Adrenal gland (tissue), 19 donors: ENCODE measurements at places on chromosomes 5 and 9. TPM values are rescaled to one million over a fixed set of nuclear protein-coding genes. Genes with fewer than 3 reads are reported as not detected.

The SLCO4C1 gene
- total RNA-seq, result not detected

The GFPT2 gene
- 20.1 TPM for total RNA-seq

The SPATA31A3 gene
- not detected for total RNA-seq

The TRPM3 gene
- total RNA-seq, result 5.3 TPM

The ZNG1C gene
- 22.3 TPM for total RNA-seq

The CCL28 gene
- 0.88 TPM for total RNA-seq

The PCDHA4 gene
- 0.78 TPM for total RNA-seq

The ALDH7A1 gene
- 89.3 TPM for total RNA-seq

The CAPSL gene
- total RNA-seq, result not detected

The NR2F1-AS1 gene
- total RNA-seq, result 13.2 TPM

The TIMD4 gene
- total RNA-seq, result 0.86 TPM

The SRA1 gene
- total RNA-seq, result 44.0 TPM

The FAM163B gene
- 1.9 TPM for total RNA-seq

The RGS7BP gene
- 15.6 TPM for total RNA-seq

The ERGIC1 gene
- 248 TPM for total RNA-seq

The ABITRAM gene
- total RNA-seq, result 5.6 TPM

The RORB gene
- 8.8 TPM for total RNA-seq

The SMC2 gene
- total RNA-seq, result 10.9 TPM

The DNAH5 gene
- 0.32 TPM for total RNA-seq

The PCDHGB6 gene
- 2.9 TPM for total RNA-seq

The KIF20A gene
- total RNA-seq, result 5.2 TPM

The SH3RF2 gene
- total RNA-seq, result 0.69 TPM

The IFNA1 gene
- not detected for total RNA-seq

The SLC36A3 gene
- total RNA-seq, result not detected

The BTNL9 gene
- 14.8 TPM for total RNA-seq

The PTBP3 gene
- 52.5 TPM for total RNA-seq

The TMEM141 gene
- 52.0 TPM for total RNA-seq

The EQTN gene
- total RNA-seq, result not detected

The PCDHGA6 gene
- total RNA-seq, result 3.4 TPM
